NCI-H1930 (cell line): ENCODE measurements at places on chromosomes 13 and 19.

- DNase-seq: no peak
Observed at GRCh38 chr13:88042489-88042888, 371.3 kb downstream of the SLITRK5 start.

GRCh38 chr13:79995334-79995733 lies 345.6 kb downstream of the SPRY2 start:
- no peak for DNase-seq

DNA sequence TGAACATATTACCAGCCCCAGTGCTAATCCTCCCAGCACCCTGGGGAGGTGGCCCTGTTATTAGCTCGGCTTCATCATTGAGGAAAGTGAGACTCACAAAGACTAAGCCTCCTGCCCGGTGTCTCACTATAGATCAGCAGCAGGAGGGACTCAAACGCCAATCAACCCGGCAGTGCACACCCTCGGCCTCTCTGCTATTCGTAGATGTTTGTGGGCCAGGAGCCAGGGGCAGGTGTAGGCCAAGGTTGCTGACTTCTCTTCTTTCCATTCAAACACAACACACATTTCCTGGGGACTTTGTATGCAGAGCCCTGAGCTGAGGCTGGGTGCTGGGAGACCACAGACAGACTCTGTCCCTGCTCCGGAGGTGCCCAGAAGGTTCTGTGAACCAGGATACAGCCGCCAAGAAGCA lies 9.4 kb upstream of the SBK3 start:
- no peak for DNase-seq

DNA sequence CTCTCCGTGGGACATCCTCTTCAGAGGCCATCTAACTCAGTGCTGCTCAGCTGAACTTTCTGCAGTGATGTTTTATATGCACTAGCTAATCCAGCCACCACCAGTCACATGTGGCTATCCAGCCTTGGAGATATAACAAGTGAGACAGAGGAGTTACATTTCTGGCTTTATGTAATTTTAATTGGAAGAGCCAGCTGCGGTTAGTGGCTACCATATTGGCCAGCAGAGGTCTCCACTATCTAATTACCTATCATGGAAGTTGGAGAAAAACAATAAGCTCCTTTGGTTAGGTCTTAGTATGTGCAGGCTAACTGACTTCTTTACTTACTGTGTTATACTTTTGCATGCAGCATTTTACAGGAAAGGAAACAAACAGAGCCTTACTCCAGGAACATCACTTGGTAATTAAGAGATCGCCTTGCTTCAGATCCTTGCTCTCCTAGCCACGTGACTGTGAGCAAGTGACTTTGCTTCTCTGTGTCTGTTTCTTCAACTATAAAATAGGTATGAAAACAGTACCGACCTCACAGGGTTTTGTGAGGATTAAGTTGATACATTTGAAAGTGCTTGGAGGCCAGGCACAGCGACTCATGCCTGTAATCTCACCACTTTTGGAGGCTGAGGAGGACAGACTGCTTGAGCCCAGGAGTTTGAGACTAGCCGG lies 1.6 kb upstream of the KLK10 start:
- DNase-seq: peak; percentile 60

GRCh38 chr13:47213047-47213446 lies 316.2 kb upstream of the HTR2A start:
- DNase-seq: no peak

DNA sequence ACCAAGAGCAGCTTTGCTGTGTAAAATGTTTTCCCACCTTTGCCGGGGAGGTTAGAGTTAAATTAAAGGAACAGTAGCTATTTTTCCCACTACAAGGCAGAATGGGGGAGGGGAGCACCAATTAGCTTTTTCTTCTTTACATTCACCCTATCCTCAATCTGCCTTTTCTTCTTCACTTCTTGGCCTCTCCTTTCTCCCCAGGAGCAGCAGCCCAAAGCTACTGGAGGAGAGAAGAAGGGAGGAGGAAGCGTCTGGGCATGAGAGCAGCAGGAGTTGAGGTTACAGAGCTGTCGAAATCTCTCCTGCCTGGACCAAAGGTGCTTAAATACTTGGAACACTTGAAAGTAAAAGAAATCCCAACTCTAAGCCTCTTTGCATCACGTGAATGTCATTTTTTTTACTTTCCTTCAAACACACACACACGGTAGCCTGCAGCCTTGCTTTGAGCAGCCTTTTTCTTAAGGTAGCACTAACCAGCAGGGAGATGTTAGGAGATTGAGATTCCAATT lies 39.0 kb upstream of the WASF3 start:
- DNase-seq: no peak

DNA sequence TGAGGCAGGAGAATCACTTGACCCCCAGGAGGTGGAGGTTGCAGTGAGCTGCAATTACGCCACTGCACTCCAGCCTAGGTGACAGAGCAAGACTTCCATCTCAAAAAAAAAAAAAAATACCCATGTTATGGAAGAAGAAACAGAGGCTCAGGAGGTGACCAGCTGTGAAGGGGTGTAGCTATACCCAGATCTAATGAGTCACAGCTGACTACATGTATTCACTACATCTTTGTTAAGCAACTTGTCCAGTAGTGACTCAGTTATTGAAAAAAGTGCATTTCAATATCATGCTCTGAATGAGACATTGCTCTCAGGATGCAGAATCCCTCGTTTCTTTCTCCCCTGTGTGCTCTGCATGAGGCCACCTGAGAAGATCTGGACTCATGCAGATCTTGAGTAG lies 16.1 kb upstream of the SPART start:
- DNase-seq: no peak

GRCh38 chr13:109121826-109122225 lies 492.4 kb downstream of the MYO16 start:
- DNase-seq: no peak

DNA sequence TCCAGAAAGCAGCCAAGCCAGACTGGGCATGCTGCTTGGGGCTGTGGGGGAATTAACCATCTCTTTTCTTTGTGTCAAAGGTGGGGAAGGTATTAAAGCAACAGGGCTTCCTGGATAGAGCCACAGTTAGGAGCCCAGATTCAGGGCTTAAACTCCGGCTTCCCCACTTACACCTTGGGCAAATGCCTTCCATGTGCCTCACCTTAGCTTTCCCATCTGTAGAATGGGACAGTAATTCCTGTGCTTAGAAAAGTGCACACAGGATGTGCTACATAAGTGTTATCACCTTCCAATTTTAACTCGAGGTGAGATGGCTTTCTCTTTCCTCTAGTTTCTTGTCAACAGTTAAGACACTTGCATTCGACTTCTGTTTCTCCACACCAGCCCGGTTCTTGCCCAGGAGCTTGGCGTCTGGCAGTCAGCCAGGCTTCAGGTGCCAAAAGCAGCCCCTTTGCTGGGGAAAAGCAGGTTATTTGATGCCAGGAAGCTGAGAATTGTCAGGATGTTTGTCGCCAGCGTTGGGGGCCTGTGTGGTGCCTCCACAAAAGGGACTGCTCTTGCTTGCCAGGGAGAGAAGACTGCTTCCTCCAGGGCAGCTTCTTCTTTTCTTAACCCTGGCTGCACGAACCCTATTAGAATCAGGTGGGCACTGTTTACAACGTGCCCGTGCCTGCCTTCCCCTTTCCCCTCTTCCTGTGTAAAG lies 79.2 kb downstream of the SIPA1L3 start:
- DNase-seq: no peak

- DNase-seq: no peak
Observed at GRCh38 chr13:58119351-58119750, 487.8 kb downstream of the PCDH17 start.

- no peak for DNase-seq
Observed at GRCh38 chr13:110925023-110925612, 10.2 kb upstream of the ANKRD10 start.

- no peak for DNase-seq
Observed at GRCh38 chr19:3969435-3970312, 1.2 kb downstream of the DAPK3 start.

- DNase-seq: no peak
Observed at GRCh38 chr13:51802631-51803418, 1.1 kb downstream of the DHRS12 start.

GRCh38 chr19:14073925-14074838 lies 1.6 kb downstream of the MISP3 start:
- DNase-seq: no peak

DNA sequence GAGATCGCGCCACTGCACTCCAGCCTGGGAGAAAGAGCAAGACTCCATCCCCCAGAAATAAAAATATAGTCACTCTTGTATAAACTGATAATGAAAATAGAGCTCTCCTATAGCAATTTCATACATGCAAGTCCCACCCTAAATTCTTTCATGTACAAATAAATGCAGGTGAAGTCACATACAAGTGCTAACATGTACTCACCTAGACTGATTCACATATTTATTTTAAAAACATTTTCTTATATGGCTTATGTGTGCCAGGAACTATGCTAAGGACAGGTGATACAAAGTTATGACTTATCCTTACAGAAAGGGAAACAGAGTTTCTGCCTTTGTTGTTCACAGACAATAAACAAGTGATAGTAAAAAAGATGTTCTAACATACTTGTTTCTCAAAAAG lies 32.0 kb downstream of the USP12 start:
- no peak for DNase-seq

- DNase-seq: no peak
Observed at GRCh38 chr13:46369506-46370277, 17.4 kb downstream of the RUBCNL start.

- no peak for DNase-seq
Observed at GRCh38 chr19:10353793-10354391, 14.5 kb upstream of the ICAM3 start.

- DNase-seq: no peak
Observed at GRCh38 chr13:49021953-49022352, 46.2 kb downstream of the FNDC3A start.

DNA sequence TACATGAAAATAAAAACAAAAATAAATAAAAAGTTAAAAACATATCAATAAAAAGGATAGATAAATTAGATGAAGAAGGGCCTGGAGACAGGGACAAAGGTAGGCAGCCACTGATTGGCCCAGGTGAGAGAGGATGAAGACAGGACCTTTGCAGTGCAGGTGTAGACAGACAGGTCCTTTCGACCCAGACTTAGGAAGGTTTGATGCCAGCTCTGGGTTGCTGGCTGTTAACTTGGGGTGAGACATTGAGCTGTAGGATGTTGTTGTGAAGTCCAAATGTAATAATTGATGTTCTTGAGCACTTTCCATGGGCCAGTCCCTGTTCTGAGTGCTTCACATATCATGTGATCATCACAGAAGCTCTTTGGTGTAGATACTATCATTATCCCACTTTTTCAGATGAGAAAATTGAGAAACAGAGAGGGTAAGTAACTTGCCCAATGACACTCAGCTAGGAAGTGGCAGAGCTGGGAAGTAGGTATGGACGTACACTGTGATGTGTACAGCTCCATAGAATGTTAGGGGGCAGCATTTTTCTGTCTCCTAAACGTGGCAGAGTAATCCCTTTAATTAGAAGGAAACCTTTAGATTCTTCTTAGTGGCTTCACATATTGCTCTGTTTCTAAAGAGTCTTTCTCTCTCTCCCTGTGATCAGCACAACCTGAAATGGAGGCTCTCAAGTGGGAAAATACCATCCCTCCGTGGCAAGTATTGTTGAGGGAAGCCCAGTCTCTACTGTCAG lies 76.0 kb upstream of the STK24 start:
- DNase-seq: no peak

GRCh38 chr19:16355293-16356043 lies 30.8 kb downstream of the KLF2 start:
- no peak for DNase-seq

GRCh38 chr19:50580970-50581634 lies 12.9 kb upstream of the LRRC4B start:
- DNase-seq: no peak

DNA sequence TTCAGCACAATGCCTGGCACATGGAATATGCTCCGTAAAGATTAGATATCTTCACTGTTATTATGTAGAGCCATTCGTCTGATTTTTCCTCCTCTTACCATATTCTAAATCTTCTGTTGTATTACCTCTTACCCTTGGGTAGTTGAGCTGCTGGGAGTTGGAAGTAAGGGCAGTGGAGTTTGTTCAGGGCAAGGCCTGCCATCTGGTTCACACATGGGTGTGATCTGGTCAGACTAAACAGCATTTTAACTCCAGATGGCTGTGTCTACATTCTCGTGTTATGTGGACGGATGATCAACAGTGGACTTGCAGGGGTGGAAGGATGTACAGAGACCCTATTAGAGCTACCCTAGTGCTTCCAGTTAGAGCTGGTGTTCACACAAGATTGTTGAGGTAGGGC lies 164.9 kb downstream of the ZIC5 start:
- no peak for DNase-seq

GRCh38 chr19:20273951-20274570 lies 107.0 kb downstream of the ZNF486 start:
- no peak for DNase-seq
